NCI-H1092 (cell line): ENCODE measurements at places on chromosomes 6 and 20.

DNA sequence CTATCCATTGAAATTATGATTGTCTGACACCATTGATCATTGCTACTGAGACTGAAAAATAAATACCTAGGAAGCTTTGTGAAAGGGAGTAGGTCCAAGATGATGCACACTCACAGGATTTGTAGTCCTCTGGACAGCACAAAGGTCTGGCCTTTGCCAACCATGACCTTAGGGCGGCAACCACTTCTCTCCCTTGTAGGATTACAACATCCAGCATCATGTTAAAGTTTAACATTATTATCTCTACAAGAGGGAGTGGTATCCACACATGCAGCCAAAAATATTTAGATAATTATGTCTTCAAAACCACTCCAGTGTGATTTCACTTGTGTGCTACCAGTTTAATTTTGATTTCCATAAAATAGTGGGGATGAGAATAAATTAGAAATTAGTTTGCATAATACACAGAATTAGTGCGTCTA, 51.1 kb upstream of the NHSL1 start:
- no peak for DNase-seq

- no peak for DNase-seq
Observed at GRCh38 chr20:41480054-41480770, 113.6 kb upstream of the EMILIN3 start.

DNA sequence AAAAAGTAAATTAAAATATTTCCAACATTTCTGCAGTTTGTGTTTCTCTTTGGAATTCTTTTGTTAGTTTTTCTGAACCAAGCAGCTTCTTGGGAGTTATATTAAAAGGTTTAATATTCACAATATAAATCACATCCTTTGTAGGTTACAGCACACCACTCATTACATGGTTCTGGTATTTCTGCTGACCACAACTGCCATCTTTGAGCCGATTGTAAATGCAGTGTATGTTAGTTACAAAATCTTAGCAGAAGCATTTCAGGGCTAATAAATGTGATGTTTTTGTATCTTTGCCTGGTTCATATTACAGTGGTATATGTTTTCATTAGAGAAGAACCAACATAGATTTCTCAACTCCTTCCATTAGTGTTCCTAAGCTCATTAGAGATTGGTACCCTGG, 19.1 kb upstream of the TSHZ2 start:
- DNase-seq = no peak

DNA sequence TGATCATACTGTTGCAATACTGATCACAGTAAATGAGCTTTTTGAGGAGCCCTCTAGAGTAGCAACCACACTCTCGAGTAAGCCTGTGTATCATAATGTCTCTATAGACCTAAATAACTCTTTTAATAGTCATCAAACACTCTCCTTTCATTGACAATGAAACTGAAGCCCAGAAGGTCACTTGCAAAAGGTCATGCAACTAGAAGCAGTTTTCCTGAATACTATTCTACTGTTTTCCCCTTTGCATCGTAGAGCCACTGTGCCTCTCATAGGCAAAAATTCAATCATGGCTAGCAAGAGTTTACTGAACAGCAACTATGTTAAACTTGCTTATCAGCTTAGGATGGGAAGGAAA, 105.3 kb downstream of the HIVEP2 start:
- DNase-seq = no peak

- no peak for DNase-seq
Observed at GRCh38 chr20:56117350-56117749, 112.0 kb upstream of the CBLN4 start.

DNA sequence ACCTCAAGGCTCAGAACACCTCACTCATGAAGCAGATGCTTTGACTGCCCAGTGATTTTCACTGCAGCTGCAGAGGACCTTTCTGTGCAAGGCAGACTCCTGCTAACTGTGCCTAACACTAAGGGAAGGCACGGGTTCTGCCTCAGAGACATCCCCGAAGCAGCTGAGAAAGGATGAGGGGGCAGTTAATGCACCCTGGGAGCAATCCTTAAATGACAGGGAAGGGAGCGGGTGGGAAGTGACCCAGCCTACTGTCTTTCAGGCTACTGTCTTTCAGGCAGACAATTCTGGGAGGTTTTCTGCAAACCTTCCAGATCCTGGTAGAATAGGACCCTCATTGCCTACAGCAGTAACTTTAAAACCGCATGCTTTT, 55.3 kb downstream of the NDUFAF5 start:
- DNase-seq = no peak

DNA sequence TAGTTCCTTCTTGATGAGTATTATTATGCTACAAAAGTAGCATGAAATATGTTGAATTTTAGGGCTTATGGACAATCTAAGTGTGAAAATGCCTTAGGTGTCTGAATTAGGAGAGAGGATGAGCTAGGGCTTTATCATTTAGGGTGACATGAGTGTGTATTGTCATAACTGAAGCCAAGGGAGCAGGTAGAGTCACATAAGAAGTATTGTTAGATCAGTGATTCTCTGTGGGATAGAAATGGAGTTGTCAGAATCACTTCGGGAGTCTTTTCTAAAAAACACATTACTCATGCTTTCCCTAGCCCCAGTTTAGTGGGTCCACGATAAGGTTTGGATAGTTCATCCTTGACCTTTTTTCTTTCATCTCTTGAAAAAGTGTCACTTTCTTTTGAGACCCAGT, 16.4 kb downstream of the ZFAND3 start:
- no peak for DNase-seq

DNA sequence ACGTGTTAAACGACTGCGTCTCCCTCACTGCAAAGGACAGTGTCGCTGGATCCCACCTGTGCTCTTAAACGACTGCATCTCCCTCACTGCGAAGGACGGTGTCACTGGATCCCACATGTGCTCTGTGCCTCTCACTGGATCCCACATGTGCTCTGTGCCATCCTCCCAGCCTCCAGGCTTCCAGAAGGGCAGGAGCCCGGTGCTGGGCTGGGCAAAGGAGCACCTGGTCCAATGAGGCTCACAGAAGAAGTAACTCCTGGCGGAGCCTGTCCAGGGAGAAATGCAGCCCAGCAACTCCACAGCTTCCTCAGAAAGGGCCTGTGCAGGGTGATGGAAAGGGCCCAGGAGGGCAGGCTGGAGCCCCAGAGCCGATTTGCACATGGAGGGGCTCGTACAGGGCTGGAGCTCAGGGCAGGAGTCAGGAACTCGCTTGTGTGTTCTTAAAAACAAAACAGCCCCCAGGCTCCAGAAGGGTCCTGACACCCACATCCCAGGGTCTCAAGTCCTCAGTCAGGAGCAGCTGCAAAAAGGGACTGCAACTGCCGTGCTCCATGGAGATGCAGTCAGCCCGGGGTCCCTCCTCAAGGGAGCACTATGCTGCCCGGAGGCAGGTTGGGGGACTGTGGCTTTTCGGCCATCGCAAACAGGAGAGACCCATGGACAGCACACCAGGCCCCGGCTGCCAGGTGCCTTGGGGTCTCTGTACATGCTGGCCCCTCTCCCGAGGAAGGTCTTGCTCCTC, 52.7 kb downstream of the DLL1 start:
- DNase-seq = no peak

- no peak for DNase-seq
Observed at GRCh38 chr6:53280207-53280606, 68.5 kb downstream of the ELOVL5 start.

DNA sequence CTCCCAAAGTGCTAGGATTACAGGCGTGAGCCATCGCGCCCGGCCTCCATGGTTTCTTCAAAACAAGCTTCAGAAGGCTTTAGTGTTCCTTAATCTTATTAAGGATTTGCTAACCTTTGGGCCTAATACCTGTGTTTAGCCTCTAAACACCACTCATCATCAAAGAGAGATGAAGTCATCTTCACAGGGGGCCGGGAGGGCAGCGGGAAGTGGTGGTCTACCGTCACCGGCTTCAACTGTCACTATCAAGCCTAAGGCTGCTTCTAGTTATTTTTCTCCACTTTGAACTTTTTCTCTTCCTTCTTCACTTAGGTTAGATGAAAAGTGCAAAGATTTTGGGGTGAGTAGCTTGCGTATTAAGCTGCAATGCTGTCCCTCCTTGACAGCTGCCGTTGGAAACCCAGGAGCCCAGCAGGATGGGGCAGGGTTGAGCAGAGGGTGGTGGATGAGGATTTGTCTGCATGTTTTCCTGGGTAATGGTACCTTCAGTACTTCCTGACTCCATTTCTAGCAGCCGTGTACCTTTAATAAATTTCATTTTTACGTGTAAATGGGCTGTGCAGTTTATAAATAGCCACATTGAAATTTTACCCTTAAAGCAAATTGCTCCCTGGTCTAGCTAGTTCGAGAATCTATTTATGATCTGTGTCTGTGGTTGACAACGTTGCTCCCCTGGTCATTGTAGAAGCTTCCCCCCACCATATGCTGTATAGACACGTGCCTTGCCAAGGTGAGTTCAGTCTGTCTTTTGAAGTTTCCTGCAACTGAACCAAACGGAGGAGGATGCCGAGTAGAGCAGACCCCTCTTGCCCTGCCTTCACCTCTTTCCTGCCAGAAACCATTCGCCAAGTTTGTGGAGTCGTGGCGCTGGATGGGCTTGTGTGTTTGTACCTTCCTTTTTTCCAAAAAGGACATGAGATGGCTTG, 64.8 kb downstream of the SYNJ2 start:
- DNase-seq = no peak

DNA sequence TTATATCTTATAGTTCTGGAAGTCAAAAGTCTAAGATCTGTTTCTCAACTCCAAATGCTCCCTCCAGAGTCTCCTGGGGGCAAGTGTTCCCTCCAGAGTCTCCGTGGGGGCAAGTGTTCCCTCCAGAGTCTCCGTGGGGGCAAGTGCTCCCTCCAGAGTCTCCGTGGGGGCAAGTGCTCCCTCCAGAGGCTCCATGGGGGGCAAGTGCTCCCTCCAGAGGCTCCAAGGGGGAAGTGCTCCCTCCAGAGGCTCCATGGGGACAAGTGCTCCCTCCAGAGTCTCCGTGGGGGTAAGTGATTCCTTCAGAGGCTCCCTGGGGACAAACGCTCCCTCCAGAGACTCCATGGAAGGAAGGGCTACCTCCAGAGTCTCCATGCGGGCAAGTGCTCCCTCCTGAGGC, 34.0 kb upstream of the THBS2 start:
- DNase-seq = no peak

- DNase-seq = no peak
Observed at GRCh38 chr6:12068899-12069557, 56.9 kb downstream of the HIVEP1 start.

DNA sequence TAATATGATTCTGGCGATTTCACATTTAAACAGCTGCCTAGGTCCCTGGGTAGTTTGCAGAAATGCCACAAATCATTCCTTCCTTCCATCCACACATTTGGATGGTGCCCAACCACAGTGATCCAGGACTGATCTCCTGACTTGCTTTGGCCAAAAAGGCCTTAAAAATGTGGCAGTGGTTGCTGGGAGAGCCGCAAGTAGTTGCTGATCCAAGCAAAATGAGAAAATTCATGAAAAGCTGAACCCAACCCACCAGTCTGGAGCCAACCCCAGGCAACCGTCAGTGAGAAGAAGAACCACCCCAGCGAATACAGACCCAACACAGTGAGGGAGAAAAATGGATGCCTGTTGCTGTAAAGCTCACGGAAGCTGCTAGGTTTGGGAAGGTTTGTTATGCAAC, 25.1 kb downstream of the RALGAPA2 start:
- no peak for DNase-seq

GRCh38 chr6:1940381-1940780, 305.0 kb downstream of the GMDS start:
- DNase-seq = no peak

- DNase-seq = no peak
Observed at GRCh38 chr20:19673575-19673974, 84.5 kb upstream of the RIN2 start.

DNA sequence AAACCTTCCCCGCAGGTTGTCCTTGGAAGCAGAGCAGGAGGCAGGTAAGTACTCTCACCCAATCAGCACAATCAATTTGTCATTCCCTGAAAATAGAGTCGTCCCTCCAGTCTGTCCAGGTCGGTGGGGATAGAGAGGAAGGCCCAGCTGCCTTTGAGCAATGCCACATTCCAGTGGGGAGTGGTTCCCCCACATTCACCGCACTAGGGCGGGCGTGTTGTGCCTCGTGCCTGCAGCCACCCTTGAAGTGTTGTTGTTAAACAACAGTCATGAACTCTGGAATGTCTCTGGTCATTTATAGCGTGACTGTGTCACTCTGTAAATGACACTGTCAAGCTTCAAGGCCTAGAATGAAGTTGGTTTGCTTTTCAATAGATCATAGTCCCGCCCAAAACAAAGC, 33.4 kb downstream of the PRDM1 start:
- no peak for DNase-seq

GRCh38 chr6:90485635-90486277, 101.1 kb downstream of the MAP3K7 start:
- no peak for DNase-seq

DNA sequence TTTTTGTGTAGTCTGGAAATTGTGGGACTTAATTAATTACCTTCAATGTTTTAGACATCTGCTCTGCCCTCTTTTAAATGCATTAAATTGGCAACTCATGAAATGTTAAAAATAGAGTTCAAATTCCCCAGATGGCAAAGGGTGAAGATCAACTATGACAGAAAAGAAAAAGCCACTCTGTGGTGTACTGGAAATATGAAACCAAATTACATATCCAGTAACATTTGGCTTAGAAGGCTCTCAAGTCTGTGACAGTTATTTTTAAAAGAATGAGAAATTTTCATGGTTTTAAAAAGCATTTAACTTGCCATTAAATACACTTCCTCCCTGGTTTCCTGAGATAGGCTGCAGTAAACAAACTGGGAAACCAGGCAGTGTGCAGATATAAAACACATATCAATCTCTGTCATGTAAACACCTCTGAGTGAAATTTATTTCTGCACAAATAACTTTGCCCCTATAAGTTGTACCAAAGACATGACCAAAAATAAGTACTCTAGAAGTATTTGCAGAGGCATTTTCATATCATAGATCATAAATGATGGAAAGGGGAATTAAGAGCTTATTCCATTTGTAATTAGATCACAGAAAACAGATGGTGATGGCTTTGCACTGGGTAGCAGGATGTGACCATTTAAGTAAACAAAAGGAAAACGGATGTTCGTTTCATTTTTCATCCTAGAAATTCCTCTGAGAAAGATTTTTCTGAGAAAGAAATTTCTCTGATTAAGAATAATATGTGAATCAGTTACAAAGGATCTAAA, 360.1 kb downstream of the SAMD5 start:
- no peak for DNase-seq

DNA sequence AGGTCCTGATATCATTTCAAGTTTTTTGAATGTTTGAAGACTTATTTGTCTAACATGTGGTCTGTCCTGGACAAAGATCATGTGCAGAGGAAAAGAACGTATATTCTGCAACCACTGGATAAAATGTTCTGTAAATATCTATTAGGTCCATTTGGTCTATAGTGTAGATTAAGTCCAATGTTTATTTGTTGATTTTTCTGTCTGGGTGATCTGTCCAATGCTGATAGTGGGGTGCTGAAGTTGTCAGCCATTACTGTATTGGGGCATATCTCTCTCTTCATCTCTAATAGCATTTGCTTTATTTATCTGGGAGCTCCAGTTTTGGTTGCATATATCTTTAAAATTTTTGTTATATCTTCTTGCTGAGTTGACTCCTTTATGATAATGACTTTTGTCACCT, 258.4 kb upstream of the CITED2 start:
- DNase-seq = no peak

DNA sequence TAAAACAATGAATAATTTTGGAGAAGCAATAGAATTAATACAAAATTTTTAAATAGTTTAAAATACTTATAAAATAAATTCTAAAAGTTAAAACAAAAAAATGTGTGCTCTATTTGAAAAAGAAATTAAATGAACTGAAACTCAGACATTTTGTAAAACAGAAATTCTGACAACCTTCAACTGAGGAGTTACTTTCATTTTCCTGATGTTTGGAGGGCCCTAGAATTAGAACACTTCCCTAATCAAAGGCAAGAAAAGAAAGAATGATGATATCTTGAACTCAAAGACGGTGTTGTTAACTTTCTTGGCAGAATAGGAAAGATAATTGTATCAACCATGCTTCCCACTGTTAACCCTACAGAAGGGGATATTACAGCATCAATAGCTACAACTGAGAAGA, 27.9 kb downstream of the SNX14 start:
- no peak for DNase-seq
